Stimulated activated CD4-positive, alpha-beta T cell treated with anti-CD3 and anti-CD28 coated beads, Interleukin-4, amount 100 ng/mL, for 24 hours (primary cell): ENCODE measurements at places on chromosomes 5 and 9.

DNA sequence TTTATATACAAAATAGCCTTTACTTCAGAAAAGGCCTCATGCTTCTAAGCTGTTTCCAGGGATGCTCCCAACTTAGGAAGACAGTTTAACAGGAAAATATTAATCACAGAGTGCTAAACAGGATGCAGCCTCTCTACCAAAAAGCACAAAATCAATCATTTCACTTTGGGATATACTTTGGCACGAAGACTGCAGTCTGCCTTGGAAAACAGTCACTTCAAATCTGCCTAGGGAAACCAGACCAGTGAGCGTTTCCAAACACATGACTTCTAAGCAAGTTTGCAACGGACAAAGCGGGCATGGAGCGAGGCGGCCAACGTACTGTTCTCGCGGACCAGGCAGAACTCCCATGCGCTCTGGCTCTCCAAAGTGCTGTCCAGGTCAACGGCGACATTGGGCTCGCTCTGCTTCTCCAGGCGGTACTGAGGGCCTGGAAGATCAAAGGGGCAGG lies 201.0 kb downstream of the MAPKAP1 start:
- DNase-seq, result no peak

- peak; percentile 49 for DNase-seq
Measured at GRCh38 chr5:68315679-68316271, 100.2 kb downstream of the PIK3R1 start.

DNA sequence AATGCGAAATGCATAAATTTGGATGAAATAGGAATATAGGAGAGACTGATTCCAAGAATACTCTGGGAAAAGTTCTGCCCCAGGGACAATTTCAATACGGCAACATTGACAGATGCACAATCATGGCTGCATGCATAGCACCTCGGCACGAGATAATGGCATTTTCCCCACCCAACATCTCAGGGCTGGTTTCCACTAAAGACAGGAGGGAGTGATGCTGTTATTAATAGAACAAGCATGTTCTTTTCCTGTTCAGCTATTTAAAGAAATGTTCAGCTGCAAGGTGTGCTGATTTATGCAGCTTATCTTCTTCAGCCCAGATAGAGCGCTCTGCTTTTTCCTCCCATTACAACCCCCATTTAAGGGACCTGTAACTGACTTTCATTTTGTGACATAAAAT lies 740.2 kb downstream of the TLR4 start:
- DNase-seq, result no peak

DNA sequence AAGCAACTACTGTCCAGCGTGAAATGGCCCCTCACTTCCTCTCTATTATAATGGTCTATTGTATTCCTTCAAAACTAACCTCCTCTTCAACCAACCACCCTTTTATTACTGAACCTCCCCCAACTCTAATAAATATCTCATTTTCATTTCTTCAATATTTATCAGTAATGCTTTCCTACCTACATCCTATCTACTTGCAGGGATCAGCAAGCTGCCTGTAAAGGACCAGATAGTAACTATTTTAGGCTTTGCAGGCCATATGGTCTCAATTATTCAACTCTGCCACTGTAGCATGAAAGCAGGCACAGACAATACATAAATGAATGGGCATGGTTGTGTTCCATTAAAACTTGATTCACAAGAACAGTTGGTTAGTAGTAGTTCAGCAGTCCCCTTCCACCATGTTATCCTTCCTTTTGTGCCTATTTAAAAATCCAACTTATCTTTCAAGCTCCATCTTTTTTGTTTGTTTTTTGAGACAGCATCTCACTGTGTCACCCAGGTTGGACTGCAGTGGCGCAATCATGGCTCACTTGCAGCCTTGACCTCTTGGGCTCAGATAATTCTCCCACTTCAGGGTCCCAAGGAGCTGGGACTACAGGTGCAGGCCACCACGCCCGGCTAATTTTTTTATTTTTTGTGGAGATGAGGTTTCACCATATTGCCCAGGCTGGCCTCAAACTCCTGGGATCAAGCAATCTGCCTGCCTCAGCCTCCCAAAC lies 45.8 kb downstream of the PCDHGC5 start:
- no peak for DNase-seq

DNA sequence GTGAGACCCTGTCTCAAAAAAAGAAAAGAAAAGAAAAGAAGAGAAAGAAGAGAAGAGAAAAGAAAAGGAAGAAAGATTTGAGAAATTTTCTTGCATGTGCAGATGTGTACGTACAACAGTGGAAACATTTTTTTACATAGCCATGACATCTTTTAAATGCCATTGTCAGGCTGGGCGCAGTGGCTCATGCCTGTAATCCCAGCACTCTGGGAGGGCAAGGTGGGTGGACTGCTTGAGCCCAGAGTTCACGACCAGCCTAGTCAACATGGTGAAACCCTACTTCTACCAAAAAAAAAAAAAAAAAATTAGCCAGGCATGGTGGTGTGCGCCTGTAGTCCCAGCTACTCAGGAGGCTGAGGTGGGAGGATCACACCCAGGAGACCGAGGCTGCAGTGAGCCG lies 6.6 kb downstream of the LMAN2 start:
- DNase-seq, result no peak

GRCh38 chr5:74501674-74502478 lies 138.7 kb downstream of the ENC1 start:
- DNase-seq, result no peak

DNA sequence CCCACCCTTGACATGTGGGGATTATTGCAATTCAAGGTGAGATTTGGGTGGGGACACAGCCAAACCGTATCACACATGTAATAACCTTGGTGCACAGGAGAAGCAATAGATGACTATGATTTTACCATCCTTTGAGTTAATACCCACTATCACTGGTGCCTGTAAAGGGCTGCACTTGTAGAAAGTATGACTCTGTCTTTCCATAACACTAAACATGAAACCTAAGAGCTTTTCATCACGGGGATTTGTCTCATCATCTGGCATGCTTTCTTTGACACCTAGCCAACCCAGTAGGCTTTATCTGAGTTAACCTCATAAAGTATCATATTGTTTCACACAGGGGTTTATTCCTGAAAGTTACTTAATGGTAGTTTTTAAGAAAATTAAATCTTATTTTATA lies 188.9 kb upstream of the TNC start:
- no peak for DNase-seq

DNA sequence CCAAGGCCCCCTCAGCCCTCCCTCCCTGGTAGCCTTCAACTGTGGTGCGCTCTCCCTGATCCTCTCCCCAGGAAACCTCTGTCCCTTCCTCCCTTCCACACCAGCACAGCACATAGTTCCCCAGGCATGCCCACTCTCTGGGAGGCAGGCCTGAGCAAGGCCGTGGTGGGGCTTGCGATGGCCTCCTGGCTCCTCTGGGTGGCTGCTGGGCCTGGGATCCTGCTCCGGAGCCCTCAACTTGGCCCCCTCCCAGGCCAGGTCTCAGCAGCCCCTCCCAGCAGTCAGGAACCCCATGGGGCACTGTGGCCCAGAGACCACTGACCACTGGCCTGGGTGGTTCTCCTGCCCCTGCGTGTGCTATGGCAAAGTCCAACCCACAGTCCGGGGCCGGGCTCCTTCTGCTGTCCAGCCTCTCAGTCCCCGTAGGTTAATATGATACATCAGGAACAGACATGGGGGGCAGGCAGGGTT lies 125.8 kb downstream of the ZNF354C start:
- DNase-seq, result no peak

- no peak for DNase-seq
Measured at GRCh38 chr5:169656125-169656901, 19.2 kb downstream of the DOCK2 start.

DNA sequence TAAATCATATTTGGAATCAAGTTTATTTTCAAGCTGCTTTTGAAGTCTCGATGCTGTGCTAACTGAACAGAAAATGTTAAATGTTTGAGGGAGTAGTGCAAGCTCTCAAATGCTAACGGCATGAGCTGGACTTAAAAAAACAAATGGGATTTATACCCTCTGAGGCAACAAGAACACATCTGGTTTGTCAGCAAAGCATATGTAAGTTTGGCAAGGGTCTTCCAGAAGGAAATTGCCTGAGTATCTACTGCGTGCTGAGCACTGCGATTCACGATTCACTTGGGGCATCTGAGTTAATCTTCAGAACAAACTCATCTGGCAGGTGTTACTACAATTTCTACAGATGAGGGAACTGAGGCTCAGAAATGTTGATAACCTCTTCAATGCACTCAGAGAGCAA lies 98.4 kb upstream of the C9orf72 start:
- no peak for DNase-seq

GRCh38 chr5:67886761-67887160 lies 328.8 kb upstream of the PIK3R1 start:
- DNase-seq, result no peak

DNA sequence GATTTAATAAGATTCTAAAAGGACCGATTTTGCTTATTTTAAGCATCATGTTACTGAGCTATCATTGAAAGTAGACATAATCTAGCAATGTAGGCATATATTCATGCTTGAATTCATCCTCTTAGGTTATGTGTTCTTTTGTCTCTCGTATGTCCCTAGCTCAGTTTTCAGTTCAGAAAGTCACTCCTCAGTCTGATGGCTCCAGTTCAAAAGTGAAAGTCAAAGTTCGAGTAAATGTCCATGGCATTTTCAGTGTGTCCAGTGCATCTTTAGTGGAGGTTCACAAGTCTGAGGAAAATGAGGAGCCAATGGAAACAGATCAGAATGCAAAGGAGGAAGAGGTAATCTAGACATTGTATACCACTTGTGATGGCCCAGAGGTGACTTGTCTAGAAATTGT lies 39.2 kb downstream of the HSPA4 start:
- no peak for DNase-seq

DNA sequence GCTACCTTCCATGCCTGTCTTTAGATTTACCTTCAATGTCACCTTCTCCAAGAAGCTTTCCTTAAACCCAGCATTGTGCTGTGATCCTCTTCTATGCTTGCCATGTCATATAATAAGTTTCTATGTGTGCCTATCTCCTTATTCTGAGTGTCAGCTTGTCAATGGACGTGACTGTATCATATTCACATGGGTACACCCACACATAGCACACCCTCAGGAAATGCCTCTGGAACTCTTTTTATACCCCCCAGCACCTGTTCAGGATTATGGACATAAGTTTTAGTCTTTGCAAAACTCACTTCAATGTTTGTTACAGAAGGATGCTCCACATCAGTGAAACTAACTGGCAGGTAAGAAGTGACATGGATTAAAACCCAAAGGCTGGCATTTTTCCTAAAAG lies 7.4 kb downstream of the GAS1 start:
- no peak for DNase-seq

- DNase-seq, result no peak
Measured at GRCh38 chr5:158707534-158707933, 392.2 kb downstream of the EBF1 start.

DNA sequence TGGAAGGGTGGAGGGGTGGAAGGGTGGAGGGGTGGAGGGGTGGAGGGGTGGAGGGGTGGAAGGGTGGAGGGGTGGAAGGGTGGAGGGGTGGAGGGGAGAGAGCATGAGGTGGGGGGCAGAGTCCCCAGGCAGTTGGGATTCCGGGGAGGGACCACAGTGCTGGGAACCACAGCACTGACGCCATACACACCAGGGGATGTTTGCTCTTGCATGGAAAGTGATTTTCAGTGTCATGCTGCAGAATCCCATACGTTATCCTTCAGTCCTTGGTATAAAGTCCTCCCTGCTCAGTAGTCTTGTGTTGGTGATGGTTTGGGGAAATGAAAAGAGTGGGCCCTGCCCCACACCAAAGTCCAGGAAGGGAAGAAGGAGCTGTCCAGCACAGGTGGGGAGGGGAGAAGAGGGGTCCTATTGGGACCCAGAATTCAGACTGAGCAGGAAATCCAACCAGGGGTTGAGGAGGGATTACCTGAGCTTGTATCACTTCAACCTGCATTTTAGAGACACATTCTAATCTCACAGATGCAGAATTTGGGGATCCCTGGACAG lies 5.5 kb upstream of the FIBCD1 start:
- DNase-seq, result no peak

DNA sequence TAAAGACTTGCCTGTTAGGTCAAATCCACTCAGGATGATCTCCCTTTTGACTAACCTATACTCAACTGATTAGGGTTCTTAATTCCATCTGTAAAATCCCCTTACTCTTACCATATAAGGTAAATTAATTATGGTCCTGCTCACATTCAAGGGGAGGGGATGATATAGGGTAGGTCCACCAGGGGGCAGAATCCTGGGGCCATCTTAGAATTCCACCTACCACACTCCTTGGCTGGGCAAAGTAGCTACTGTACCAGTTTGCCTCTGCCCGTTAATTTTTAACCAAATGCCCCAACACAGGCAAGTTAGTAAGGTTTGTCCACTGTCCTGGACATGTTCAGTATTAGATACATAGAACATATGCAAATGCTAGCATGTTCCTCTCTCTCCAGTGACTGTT lies 262.4 kb downstream of the SEMA5A start:
- no peak for DNase-seq

DNA sequence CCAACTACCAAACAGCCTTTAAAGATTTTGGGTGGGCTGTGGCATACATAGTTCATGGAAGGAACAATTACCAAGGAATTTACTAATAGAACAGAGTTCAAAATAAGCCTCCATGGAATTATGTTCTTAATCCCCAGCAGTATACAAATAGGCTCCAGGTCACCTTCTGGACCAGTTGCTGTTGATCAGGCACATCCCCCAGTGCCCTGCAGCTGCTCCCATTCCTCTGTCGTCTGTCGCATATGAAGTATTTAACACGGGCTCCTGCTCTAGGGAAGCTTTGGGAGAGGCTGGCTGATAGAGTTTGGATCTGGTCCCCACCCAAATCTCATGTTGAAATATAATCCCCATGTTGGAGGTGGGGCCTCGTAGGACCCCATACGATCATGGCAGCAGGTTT lies 17.8 kb downstream of the SHC3 start:
- no peak for DNase-seq

- DNase-seq, result no peak
Measured at GRCh38 chr5:19701731-19702130, 286.3 kb downstream of the CDH18 start.

- no peak for DNase-seq
Measured at GRCh38 chr9:2216591-2216990, 201.4 kb downstream of the SMARCA2 start.

DNA sequence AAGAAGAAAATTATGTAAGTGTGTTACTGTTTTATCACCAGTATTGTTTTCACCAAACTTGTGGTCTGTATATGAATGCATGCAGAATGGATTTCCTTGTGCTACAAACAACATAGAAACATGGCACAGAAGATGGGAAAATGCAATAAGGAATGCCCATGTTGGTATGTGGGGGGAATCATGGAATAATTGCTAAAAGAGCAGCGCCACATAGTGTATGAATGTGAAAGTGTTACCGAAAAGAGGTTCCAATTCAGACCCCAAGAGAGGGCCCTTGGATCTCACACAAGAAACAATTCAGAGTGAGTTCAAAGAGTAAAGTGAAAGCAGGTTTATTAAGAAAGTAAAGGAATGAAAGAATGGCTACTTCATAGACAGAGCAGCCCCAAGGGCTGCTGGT lies 26.4 kb upstream of the TYRP1 start:
- DNase-seq, result no peak

GRCh38 chr9:72217306-72217842 lies 68.1 kb downstream of the GDA start:
- DNase-seq, result no peak

DNA sequence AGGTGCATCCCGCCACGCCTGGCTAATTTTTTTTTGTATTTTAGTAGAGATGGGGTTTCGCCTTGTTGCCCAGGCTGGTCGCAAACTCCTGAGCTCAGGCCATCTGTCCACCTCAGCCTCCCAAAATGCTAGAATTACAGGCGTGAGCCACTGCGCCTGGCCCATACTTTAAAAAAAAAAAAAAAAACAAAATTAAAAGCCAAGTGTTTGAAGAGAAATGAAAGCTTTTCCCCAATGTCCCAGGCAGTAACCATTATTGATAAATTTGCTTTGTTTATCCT lies 9.5 kb downstream of the PRRC2B start:
- no peak for DNase-seq

- no peak for DNase-seq
Measured at GRCh38 chr5:141657937-141658545, 6.8 kb upstream of the FCHSD1 start.
